Osteoblast (primary cell): ENCODE measurements at places on chromosomes 12 and 14. TPM values are rescaled to one million over a fixed set of nuclear protein-coding genes. Genes with fewer than 3 reads are reported as not detected.

The GAS2L3 gene
- total RNA-seq, result 29.3 and 33.3 TPM in 2 replicates

GRCh38 chr12:101238306-101238705 lies 28.3 kb upstream of the SLC5A8 start:
- no peaks in the 10 kb centered on the region for H3K27me3 ChIP-seq
- no peak for DNase-seq
- H3K4me1 ChIP-seq, result no peaks in the 10 kb centered on the region
- no peak overlapping the region for H3K27ac ChIP-seq

The TCTN2 gene
- total RNA-seq, result 23.5 and 23.6 TPM in 2 replicates

DNA sequence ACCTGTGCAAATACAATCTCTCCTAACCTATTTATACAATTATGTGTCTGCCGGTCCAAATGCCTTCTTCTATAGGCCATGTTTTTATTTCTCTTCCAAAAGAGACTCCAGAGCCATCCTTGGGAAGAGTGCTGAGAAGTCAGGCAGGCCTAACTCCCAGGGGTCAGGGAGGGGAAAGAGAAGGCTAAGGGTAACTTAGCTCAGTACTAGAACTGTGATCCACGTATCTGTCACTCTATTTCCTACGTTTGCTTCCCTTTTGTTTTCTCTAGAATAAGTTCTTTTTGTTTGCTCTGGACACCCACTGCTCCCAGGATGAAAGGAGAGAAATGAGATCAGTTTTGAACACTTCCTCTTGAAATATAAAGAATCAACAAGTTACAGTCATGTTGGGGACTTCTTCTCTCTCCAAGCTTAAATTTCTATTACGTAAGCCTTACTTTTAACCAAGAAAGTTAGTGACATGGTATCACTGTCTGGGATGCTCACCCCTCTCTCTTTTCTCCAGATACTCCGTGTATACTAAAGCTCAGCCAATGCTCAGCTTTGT lies 79.2 kb downstream of the DAD1 start:
- H3K27me3 ChIP-seq, result peaks cover 2% of the 10 kb centered on the region
- no peaks in the 10 kb centered on the region for H3K36me3 ChIP-seq
- H3K27ac ChIP-seq, result no peak overlapping the region

DNA sequence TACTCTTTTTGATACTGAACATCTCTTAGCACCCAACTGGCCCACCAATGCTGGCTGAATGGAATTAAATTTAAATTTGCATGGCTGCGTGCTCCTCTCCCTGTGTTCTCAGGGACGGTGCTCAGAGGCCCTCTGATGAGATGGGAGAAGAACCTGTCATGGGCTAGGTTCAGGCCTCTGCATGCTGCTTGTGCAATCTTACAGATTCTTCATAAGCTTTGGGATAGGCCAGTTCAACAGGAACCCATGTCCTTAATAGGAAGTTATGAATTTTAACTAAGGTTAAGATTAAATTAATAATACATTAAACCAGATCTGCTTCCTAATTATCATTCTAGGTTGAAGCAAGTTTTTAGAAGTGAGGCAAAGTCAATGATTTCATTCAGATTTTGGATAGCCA lies 119.7 kb upstream of the LRIG3 start:
- H3K4me1 ChIP-seq, result peaks cover 32% of the 10 kb centered on the region
- no peak for DNase-seq
- peak overlapping the region; percentile 90 for H3K27ac ChIP-seq
- H3K4me3 ChIP-seq, result no peak overlapping the region

DNA sequence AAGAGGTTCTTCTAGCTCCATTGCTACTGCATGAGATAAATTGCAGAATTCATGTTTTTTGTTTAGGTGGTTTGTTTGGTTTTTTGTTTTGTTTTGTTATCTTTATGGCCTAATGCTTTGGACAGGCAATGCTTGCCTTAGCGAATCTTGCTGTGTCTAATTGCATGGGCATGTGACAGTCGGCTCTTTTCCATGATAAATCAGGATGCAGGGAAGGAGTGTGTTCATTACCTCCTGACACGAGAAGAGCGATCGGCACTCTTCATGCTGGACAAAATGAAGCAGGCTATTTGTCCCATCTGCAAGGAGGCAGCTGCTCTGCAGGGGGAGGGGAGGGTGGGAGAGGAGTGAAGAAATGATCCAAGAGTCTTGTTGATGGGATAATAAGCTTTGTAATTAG lies 6.5 kb downstream of the CCDC60 start:
- H3K36me3 ChIP-seq, result no peaks in the 10 kb centered on the region
- no peak for DNase-seq
- H3K4me1 ChIP-seq, result no peaks in the 10 kb centered on the region
- no peak overlapping the region for H3K27ac ChIP-seq
- H3K4me3 ChIP-seq, result no peak overlapping the region
